ENCODE measurements at places on chromosomes 7 and 10.
A peak's percentile ranks its signal among the peaks of the same experiment; 100 is the strongest.

GRCh38 chr10:51377070-51377931 is 303.0 kb downstream of the PRKG1 start:
- DNase-seq: no peak

DNA sequence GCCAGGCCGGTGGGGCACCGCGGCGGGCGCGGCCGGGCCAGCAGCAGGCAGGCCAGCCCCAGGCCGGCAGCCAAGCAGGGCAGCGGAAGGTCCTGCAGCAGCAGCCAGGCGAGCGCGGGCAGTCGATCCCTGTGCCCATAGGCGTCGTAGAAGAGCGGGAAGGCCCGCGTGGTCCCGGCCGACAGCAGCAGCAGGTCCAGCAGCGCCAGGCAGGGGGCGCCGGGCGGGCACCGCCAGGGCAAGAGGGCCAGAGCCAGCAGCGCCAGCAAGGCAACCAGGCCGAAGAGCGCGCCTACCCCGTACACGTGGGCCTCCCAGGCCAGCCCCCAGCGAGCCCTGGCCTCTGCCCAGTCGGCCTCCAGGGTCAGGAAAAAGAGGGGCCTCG is 8.4 kb upstream of the RBM28 start:
- DNase-seq: no peak

DNA sequence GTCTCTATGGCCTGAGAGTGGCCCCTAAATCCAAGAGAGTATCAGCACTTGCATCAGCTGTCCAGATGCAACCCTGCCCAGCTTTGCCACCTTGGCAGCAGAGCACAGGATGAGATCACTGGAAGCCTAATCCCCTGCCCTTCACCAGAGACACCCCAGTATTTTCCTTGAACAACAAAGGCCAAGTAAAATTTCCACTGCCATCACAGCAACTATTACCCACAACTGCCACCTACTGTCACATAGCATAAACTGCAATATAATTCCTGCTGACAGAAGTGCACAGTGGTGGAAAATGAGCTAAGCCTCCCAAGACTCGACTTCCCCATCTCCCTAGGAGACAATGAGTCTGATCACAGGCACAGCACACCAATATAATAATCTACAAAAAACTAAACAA is 462.8 kb upstream of the ZWINT start:
- DNase-seq: peak; percentile 0

GRCh38 chr7:75654855-75655254 is 83.9 kb downstream of the HIP1 start:
- no peak for DNase-seq

DNA sequence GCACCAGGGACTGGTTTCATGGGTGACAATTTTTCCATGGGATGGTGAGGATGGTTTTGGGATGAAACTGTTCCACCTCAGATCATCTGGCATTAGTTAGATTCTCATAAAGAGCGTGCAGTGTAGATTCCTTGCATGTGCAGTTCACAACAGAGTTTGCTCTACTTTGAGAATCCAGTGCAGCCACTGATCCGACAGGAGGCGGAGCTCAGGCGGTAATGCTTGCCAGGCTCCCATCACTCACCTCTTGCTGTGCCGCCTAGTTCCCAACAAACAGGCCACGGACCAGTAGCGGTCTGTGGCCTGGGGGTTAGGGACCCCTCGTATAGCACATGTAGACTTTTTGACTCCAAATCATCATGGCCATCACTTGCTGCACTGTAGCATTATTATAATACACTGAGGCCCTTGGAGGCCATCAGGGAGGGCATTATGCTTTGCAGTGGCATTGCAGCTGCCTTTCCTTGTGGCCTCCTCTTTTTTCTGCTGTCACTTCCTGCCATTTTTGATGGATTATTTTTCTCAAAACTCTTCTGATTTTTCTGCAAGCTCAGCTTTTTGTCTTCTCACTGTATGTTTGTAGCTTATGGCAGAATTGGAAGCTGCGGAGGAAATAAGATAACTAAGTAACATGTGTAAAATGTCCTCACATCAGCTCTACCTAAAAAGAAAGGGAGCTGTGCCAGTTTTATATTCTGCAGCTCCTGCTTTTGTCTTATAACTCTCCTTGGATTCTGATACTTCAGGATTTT is 18.5 kb downstream of the CSGALNACT2 start:
- DNase-seq: no peak

GRCh38 chr10:22646388-22646853 is 68.0 kb downstream of the PIP4K2A start:
- DNase-seq: no peak

DNA sequence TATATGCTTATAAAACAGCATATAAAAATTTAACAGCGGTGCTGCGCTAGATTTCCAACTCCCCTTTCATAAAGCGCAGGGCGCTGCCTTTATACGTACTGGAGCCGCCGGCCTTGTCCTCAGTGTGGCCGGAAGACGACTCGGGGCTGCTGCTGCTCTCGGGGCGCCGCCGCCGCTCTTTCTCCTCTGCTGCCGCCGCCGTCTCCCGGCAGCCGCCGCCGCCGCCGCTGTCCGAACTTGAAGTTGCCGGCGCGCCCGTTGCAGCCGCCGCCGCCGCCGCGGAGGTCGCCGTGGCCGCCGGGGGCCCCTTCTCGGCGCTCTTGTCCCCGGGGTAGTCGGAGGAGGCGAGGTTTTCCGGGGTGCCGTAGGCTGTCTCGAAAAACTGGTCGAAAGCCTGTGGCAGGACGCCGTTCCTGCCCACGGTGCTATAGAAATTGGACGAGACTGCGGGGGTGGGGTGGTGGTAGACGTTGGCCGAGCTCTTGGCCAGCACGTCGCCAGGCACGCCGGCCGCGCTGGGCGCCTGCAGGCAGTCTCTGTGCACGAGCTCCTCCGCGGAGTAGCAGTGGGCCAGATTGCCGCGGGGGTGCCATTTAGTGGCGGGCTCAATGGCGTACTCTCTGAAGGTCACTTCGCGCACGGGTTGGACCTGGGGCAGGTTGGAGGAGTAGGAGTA is 557 bp downstream of the HOXA11 start:
- no peak for DNase-seq

DNA sequence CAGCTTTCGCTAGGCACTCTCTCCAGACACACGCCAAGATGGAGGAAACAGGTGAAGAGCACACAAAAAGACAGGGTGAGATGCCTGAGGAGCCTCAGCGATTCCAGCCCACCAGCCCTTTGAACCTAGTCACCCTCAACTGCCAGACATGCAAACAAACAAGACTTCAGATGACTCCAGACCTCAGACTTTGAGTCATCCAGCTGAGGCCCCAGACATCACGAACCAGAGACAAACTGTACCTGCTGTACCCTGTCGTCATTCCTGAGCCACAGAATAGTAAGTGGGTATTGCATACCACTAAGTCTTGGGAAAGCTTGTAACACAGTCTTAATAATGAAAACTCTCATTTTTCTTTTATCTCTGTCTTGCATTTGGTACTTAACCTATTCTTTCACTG is 126.6 kb upstream of the LSM8 start:
- DNase-seq: no peak

GRCh38 chr10:130635528-130635927 is 499.3 kb downstream of the GLRX3 start:
- DNase-seq: no peak

GRCh38 chr7:122306320-122307227 is 2.0 kb upstream of the FEZF1 start:
- no peak for DNase-seq

- no peak for DNase-seq
Measured at GRCh38 chr10:51886438-51887068, 187.2 kb upstream of the CSTF2T start.

DNA sequence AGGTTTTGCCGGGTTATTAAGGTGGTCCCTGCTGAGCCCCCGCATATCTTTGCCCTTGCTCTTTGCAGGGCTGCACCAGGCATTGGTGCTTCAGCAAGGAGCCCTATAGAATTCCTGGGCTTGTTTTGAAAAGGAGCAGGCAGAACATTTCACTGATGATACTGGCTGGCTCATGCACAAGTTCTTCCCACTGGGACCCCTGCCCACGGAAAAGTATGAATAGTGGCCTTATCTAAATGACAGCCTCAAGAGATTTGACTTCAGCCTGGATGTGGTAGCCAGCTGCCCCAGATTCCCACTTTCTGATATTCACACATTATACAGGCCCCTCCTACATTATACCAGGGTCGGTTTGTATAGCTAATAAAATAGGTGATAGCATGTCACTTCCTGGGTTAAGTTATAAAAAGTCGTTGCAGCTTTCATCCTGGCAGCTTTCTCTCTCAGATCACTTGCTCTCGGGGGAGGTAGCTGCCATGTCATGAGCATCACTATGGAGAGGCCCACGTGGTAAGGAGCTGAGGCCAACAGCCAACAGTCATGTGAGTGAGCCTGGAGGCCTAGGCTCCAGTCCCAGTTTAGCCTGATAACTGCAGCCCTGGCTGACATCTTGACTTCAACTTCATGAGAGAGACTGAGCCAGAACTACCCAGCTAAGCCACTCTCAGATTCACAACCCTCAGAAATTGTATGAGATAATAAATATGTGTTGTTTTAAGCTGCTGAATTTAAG is 16.8 kb upstream of the CRTAC1 start:
- no peak for DNase-seq

Data from Panc1 (cell line).